B cell (primary cell): ENCODE measurements at places on chromosomes 1 and 21. TPM values are rescaled to one million over a fixed set of nuclear protein-coding genes. Genes with fewer than 3 reads are reported as not detected.
A peak's percentile ranks its signal among the peaks of the same experiment; 100 is the strongest.

Gene NGF
- not detected in 2 replicates for total RNA-seq

Gene C1orf115
- total RNA-seq = 19.5 and 21.4 TPM in 2 replicates

Gene UBL4B
- total RNA-seq = not detected in 2 replicates

DNA sequence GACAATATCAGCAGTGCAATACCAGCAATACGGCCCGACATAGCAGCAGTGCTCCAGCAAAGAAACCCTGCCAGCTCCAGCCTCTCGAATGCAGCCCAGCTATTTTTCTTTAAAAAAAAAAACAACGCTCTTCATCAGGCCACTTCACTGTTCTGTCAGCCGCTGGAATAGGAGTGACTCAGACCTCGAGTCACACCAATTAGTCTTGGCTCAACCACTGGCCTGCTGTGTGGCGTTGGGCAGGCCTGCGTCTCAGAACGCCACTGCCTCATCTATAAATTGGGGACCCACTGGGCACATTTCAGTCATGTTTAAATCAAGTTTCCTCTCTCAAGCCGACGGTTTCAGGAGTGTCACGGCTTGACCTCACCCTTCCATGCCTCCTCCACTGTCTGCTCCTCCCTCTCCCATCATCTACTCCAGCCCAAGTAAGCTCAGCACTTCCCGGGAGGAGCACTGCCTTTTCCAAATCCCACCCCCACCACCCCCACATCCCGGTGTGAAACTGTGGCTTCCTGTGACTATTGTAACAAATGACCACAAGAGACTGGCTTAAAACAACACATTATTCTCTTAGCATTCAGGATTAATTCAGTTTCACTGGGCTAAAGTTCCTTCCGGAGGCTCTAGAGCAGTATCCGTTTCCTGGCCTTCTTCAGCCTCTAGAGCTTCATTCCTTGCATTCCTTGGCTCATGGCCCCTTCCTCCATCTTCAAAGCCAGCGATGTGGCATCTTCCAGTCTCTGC is 71.9 kb upstream of the EFHD2 start:
- no peaks in the 10 kb centered on the region for H3K27me3 ChIP-seq
- no peak overlapping the region for H3K27ac ChIP-seq
- no peaks in the 10 kb centered on the region for H3K4me1 ChIP-seq
- H3K4me3 ChIP-seq = no peak overlapping the region
- no peak for DNase-seq

Gene PDZK1
- 0.34 TPM in 1 of 2 replicates, not detected in the other for total RNA-seq

Gene NUF2
- total RNA-seq = 0.94 and 1.8 TPM in 2 replicates

DNA sequence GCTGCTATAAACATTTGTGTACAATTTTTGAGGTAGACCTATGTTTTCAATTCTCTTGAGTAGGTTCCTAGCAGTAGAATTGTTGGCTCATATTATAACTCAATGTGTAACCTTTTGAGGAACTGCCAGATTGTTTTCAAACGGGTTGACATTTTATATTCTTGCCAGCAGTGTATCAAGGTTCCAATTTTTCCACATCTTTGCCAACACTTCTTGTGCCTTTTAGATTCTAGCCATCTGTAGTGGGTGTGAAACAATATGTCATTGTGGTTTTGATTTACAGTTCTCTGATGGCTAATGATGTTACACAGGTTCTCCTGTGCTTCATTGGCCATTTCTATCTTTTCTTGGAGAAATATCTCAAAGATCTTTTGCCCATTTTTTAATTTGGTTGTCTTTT is 36.4 kb downstream of the MAP3K7CL start:
- H3K4me1 ChIP-seq = peaks cover 7% of the 10 kb centered on the region
- H3K36me3 ChIP-seq = no peaks in the 10 kb centered on the region
- no peaks in the 10 kb centered on the region for H3K27me3 ChIP-seq
- DNase-seq = no peak

DNA sequence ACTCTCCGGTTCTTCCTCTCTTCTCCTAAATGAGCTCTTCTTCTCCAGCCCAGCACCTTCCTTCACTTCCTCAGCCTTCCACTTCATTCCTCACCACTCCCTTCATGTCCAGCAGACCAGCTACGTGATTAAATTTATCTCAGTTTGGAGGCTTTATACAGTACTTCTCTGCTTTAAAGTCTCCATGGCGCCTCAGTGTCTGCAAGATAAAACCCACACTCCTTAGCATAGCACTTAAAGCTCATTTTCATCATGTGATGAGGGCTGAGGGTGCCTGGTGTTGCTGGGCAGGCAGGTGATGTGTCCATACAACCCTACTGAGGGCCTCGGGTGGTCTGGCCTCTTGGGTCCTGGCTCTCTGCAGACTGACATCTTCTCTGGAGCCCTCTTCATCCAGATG is 7.7 kb downstream of the SLC5A9 start:
- no peaks in the 10 kb centered on the region for H3K36me3 ChIP-seq
- H3K4me3 ChIP-seq = no peak overlapping the region
- no peak overlapping the region for H3K27ac ChIP-seq
- no peak for DNase-seq

DNA sequence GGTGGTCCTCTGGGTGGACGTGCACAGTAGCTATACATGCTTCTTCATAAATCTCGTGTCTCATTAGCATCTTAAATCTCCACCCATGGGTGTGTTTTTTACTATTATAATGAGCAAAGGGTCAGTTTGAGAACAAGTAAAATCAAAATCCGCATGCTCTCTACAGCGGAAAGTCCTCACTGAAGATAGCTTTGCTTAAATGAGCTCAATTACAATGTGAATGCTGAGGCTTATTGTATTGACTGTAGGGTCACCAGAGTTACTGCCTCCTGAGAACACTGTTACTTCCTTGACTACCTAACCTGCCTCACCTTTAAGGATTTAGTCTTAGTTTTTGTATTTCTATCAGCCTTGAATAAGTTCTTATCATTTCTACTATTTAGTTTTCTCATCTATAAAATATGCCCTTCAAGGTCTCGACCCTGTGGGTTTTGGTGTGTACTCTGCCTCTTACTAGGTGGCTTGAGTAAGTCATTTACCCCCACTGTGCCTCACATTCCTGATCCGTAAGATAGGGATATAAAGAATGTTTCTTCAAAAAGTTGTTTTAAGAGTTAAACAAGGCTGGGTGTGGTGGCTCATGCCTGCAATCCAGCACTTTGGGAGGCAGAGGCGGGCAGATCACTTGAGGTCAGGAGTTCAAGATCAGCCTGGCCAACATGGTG is 7.9 kb downstream of the SLAMF7 start:
- H3K27ac ChIP-seq = no peak overlapping the region
- H3K4me3 ChIP-seq = no peak overlapping the region
- H3K27me3 ChIP-seq = no peaks in the 10 kb centered on the region
- peaks cover 6% of the 10 kb centered on the region for H3K36me3 ChIP-seq

- DNase-seq = peak; percentile 44
- H3K4me1 ChIP-seq = peaks cover 19% of the 10 kb centered on the region
- no peak overlapping the region for H3K4me3 ChIP-seq
- peak overlapping the region; percentile 48 for H3K27ac ChIP-seq
Measured at GRCh38 chr1:119988306-119989062, 81.0 kb downstream of the NOTCH2 start.

Gene JAM2
- total RNA-seq = 0.94 and 1.3 TPM in 2 replicates

DNA sequence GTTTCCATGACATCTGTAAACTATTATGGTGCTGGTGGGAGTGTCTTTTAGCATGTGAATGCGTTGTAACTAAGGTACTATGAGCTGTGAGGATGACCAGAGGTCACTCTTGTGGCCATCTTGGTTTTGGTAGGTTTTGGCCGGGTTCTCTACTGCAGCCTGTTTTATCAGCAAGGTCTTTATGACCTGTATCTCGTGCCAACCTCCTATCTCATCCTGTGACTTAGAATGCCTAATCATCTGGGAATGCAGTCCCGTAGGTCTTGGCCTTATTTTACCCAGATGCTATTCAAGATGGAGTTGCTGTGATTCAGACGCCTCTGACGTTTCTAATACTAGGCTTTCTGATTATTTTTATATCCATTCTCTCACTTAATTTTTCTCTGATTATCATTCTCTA is 9.4 kb downstream of the NCAM2 start:
- no peaks in the 10 kb centered on the region for H3K27me3 ChIP-seq
- no peak overlapping the region for H3K27ac ChIP-seq
- DNase-seq = no peak
- no peak overlapping the region for H3K4me3 ChIP-seq
- no peaks in the 10 kb centered on the region for H3K36me3 ChIP-seq
- H3K4me1 ChIP-seq = no peaks in the 10 kb centered on the region

Gene AGPAT3
- 44.4 and 49.3 TPM in 2 replicates for total RNA-seq

DNA sequence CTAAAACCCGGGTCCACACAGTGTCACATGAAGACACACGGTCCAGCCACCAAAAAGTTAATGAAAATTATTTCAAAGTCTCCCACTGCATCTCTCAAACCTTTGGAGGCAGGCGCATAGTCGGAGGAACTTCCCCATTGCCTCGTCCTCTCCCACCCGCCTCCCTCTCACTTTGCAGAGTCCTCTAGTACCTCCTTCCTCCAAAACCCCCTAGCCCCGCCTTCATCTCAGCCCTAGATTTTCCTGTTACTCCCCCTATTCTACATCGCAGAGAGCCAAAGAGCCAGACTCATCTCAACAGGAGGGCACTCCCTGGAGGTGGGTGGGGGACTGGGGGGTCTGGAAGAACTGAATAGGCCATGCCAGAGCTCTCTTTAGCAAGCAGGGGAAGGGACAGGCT is 79.3 kb downstream of the DISP3 start:
- no peaks in the 10 kb centered on the region for H3K36me3 ChIP-seq
- DNase-seq = no peak
- H3K4me3 ChIP-seq = no peak overlapping the region
- H3K4me1 ChIP-seq = peaks cover 3% of the 10 kb centered on the region
- no peak overlapping the region for H3K27ac ChIP-seq
- H3K27me3 ChIP-seq = peaks cover 9% of the 10 kb centered on the region

Gene PGLYRP3
- not detected in 2 replicates for total RNA-seq

- no peak overlapping the region for H3K4me3 ChIP-seq
- no peak for DNase-seq
- no peaks in the 10 kb centered on the region for H3K4me1 ChIP-seq
- H3K27me3 ChIP-seq = no peaks in the 10 kb centered on the region
- no peaks in the 10 kb centered on the region for H3K36me3 ChIP-seq
Measured at GRCh38 chr1:15172405-15173259, 19.1 kb downstream of the TMEM51 start.

GRCh38 chr1:69733061-69733460 is 165.3 kb downstream of the LRRC7 start:
- no peak overlapping the region for H3K27ac ChIP-seq
- H3K4me1 ChIP-seq = no peaks in the 10 kb centered on the region
- no peaks in the 10 kb centered on the region for H3K27me3 ChIP-seq
- no peak overlapping the region for H3K4me3 ChIP-seq
- H3K36me3 ChIP-seq = no peaks in the 10 kb centered on the region

DNA sequence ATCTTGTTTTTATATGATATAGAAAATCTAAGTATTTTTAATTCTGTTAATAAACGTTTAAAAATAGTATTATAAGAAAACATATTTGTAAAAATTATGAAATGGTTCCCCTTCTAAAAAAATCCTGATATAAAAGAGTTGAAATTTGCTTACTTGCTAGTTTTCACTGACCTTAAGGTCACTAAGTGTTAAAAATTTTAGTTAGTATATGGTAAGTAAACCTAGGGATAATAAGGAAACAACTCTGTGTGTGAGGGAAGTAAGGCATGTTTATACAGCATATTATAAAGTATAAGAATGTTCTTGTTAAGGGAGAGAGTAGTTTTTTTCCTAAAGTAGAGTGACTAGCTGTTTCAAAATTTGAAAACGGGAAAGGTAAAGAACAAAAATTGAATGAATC is 130.9 kb upstream of the LYPLAL1 start:
- H3K27me3 ChIP-seq = no peaks in the 10 kb centered on the region
- H3K4me3 ChIP-seq = no peak overlapping the region
- no peak overlapping the region for H3K27ac ChIP-seq
- H3K36me3 ChIP-seq = no peaks in the 10 kb centered on the region

Gene DDAH1
- not detected in 2 replicates for total RNA-seq

Gene SLFNL1
- 1.2 and 1.4 TPM in 2 replicates for total RNA-seq

- no peaks in the 10 kb centered on the region for H3K36me3 ChIP-seq
- no peak for DNase-seq
- H3K4me3 ChIP-seq = no peak overlapping the region
- no peaks in the 10 kb centered on the region for H3K4me1 ChIP-seq
Measured at GRCh38 chr1:147142886-147143285, 29.4 kb downstream of the PRKAB2 start.

Gene HRNR
- not detected in 2 replicates for total RNA-seq

GRCh38 chr1:79374397-79374796 is 367.9 kb upstream of the ADGRL4 start:
- no peaks in the 10 kb centered on the region for H3K4me1 ChIP-seq
- no peak for DNase-seq
- no peaks in the 10 kb centered on the region for H3K27me3 ChIP-seq
- H3K36me3 ChIP-seq = no peaks in the 10 kb centered on the region
- no peak overlapping the region for H3K4me3 ChIP-seq

DNA sequence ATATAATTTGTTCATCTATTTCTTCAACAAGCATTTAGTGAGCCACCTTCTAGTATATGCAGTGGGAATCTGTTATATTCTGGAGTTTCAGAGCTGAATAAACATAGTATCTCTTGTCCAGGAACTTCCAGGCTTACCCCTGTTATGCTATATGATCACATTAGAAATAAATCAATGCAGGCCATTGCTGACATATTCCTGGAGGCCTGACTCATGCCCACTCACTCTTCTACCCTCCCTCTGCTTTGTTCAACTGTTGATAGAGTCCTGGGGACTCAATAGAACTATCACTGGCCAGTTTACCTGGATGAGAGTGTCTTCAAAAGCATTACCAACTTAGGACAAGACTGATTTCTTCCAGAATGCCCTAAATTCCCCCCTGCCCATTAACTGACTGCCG is 29.3 kb upstream of the SRSF10 start:
- DNase-seq = no peak
- H3K4me3 ChIP-seq = no peak overlapping the region
- H3K27ac ChIP-seq = no peak overlapping the region
- H3K27me3 ChIP-seq = no peaks in the 10 kb centered on the region

DNA sequence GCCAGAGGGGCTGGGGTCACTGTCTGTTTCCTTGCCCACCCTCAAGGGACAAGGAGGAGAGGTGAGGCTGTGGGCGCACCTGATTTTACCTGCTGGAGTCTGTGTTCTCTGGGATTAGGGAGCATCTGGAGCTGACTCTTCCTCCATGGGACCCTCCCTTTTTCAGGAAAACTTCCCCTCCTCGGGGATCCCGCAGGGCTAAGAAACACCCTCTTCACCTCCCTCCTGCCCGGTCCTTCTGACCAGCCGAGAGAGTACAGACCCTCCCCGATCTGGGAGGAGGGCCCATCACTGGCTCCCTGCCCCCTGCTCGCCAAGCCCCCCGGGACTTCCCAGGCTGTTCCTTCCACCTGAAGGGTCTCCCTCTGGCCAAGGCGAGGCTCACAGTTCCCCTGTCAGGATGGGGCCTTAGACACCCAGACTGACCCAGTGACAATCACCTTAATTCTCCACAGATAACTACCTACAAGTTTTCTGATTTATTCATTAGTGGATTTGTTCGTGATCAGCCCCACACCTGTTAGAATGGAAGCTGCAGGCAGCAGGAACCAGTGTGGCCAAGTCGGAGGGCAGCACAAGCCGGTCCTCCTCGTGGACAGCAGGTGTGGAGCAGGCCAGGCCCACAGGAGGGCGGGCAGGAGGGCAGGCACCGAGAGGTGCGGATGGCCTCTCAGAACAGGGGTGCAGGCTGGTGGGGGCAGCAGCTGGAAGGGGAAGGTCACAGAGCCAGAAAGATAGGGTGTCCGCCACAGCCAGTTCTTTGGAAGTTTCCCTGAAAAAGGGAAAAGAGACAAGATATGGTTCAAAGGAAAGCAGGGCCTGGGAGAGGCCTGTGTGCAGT is 15.9 kb upstream of the SAMD11 start:
- no peak for DNase-seq
- H3K36me3 ChIP-seq = no peaks in the 10 kb centered on the region
- H3K27ac ChIP-seq = no peak overlapping the region
- H3K27me3 ChIP-seq = peaks cover 44% of the 10 kb centered on the region

GRCh38 chr1:55262822-55263221 is 47.7 kb upstream of the USP24 start:
- H3K36me3 ChIP-seq = no peaks in the 10 kb centered on the region
- H3K4me1 ChIP-seq = peaks cover 44% of the 10 kb centered on the region
- H3K27ac ChIP-seq = no peak overlapping the region
- DNase-seq = no peak
- no peaks in the 10 kb centered on the region for H3K27me3 ChIP-seq
- H3K4me3 ChIP-seq = no peak overlapping the region

Gene NR1I3
- not detected in 2 replicates for total RNA-seq
